CD4-positive, alpha-beta T cell treated with Interferon gamma for 1 hour (primary cell): ENCODE measurements at places on chromosomes 5 and 9.

- DNase-seq: no peak
These were observed 28.5 kb upstream of the AKNA start for GRCh38 chr9:114416290-114416689.

DNA sequence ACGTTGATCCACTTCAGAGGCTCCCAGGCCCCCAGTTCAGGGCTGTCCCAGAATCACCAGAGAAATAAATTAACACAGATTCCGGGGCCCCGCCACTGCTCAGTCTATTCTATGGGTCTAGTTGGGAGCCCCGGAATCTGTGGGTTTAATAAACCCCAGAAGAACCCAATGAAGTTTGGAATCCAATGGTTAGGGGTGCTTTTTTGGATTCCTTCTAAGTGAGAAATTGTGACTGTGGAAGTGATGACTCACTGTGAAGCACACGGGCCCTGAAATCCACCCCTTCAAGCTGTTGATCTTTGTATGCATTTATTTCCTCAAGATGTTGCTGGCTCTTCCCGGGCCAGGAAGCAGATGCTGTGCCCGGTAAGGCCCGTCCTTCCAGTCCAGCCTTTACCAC lies 57.3 kb upstream of the SLC28A3 start:
- DNase-seq: no peak

GRCh38 chr5:177084175-177084574 lies 2.5 kb upstream of the FGFR4 start:
- DNase-seq: no peak

GRCh38 chr5:64653766-64654560 lies 36.3 kb upstream of the SHISAL2B start:
- no peak for DNase-seq

- no peak for DNase-seq
These were observed 317.0 kb downstream of the ICE1 start for GRCh38 chr5:5739490-5739945.

DNA sequence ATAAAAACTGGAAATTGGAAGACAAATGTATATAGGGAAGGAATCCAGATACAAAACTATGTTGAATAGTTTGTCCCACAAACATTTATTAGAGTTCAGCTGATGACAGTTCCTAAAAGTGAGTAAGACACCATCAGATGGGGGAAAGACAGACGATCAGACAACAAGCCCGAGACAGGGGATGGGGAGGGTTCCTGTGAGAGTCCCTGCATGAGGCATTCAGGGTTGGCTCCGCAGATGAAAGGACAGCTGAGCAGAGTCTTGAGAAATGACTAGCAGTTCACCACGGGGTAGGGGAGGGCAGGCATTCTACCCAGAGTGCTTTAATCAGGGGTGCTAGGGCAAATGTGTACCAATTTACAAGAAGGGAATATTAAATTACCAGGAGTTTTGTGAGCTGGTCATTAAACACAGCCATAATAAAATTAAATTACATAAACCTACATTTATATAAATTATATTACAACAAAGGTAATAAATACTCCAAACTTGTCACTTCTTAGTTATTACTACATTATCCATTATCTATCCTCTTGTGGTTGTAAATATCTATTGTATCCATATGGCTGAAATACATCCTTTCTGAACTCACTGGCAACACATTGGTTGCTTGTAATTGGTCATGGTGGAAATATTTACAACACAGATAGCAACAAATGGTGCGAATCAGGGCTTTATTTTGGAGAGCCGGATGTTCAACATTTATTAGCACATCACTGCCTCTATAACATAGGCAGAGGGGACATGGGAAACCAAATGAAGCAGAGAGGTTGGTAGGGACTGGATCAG lies 27.8 kb downstream of the TNFSF15 start:
- peak; percentile 3 for DNase-seq

DNA sequence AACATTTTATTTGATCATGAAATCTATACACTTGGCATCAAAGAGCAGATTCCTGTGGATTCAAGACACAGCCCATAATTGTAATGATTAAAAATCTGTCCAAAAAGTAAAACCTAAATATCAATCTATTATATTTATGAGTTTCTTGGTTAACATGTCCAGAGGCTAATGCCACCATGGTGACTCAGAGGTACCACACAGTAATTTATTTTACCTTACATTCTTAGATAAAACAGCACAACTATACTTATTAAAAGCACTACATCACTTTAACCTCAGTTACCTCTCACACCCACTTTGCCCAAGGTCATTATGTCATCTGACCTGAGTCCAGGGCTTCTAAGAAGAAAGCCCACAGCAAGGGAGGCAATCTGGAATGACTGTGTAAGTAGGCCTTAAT lies 519.2 kb downstream of the RASEF start:
- no peak for DNase-seq

DNA sequence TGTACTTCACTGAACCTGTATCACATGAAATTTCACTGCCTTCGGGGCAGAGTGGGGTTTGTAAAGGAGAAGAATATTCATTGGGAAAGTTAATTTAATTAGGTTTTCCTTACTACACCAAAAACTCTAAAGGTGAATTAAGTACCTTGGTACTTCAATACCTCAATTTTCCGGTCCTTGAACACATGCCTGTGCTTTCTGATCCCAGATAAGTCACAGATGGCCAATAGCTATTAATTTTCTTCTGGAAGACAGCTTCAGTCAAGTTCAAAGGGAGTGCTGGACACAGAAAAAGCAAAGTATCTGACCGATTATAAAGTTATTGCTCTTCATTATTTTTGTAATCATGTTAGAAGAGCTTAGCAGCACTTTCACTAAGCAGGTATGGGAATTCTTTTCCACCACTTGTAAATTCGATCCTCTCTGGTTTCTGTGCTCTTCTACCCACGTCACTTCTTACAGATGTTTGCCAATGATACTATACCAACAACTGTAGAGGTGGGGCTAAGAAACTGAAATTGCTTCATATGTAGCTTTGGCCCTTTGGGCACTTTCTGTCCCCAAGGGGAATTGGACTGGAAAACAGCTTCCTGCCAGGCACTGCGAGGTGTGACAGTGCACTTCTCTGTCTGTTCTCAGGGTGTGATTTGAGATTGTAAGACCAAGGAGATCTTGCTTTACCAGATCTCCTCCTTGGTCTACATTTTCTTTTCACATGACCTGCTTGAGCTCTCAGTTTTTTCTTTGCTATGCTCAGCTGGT lies 164.0 kb downstream of the CCDC192 start:
- no peak for DNase-seq

- DNase-seq: no peak
These were observed 268.6 kb upstream of the CLINT1 start for GRCh38 chr5:158127536-158127935.

- DNase-seq: no peak
These were observed 1.6 kb downstream of the CRAT start for GRCh38 chr9:129108805-129109536.

- no peak for DNase-seq
These were observed 57.4 kb downstream of the CFAP95 start for GRCh38 chr9:69877852-69878514.

- DNase-seq: peak; percentile 67
These were observed 33.5 kb upstream of the CRB2 start for GRCh38 chr9:123322273-123323195.

GRCh38 chr5:134142052-134142451 lies 27.6 kb downstream of the TCF7 start:
- DNase-seq: no peak

DNA sequence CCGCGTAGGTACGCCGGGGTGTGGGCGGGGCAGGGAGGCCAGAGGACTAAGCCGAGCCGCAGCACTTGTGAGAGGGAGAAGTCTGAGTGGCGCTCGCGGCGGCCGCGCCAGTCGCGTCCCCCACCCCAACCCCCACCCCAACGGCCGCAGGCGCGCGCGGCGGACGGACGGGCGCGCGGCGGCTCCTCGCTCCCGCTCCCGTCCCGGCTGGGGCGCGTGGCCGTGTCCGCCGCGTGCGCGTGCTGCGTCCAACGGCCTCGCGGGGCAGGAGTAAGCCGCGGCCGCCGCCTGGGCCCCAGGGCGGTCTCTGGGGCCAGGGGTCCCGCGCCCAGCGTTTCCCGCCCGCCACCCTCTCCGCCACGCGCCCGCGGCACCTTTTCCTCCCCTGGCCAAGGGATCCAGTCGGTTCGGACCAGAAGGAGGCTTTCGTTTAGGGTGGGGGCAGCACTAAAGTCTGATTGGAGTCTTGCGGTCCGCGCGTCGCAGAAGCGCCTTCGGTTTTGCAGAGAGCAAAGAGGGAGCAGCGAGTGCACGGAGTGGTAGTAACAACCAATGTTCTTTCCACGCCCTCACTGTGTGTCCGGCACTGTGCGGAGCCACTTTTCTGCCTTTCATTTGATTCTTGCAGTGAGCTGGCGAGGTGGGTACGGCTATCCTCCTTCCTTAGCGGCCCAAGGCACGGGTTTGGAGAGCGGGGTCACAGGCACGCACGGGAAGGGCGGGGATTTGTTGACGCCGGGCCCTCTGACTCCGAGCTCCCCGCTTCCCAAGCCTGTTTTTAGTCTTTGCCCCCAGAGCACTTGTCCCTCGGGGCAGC lies 483 bp downstream of the G3BP1 start:
- DNase-seq: peak; percentile 10

GRCh38 chr9:114616684-114617520 lies 5.8 kb downstream of the TMEM268 start:
- peak; percentile 61 for DNase-seq

- no peak for DNase-seq
These were observed 506.6 kb downstream of the BNC2 start for GRCh38 chr9:16363916-16364315.

- DNase-seq: no peak
These were observed 572.6 kb upstream of the CLINT1 start for GRCh38 chr5:158431369-158432029.

- peak; percentile 9 for DNase-seq
These were observed 928 bp downstream of the MCTP1 start for GRCh38 chr5:95283761-95284571.

- no peak for DNase-seq
These were observed 54.6 kb upstream of the ELL2 start for GRCh38 chr5:96016216-96016615.

DNA sequence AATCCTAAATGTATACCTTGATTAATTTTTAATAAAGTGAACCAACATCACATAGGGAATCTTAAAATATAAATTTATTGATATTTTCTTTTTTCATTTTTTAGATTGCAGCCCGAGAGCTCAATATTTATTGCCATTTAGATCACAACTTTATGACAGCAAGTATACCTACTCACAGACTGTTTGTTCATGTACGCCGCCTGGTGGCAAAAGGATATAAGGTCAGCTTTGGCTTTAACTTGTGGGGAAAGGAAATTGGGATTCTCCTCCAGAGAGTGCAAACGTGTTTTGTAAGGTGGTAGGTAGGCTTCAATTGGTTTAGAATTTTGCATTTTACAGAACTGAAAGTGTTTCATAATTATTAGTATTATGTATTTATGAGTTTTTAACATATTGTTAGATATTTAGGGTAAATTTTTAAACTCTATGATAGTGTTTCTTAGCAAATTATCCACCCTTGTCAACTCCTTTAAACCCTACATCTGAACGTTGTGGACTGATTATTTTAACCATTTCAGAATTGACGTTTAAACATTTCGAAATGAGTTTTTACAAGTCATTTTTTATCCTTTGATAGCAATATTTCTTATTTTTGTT lies 17.5 kb upstream of the DHFR start:
- DNase-seq: peak; percentile 43

GRCh38 chr5:134846641-134846960 lies 833 bp downstream of the C5orf24 start:
- no peak for DNase-seq

- DNase-seq: no peak
These were observed 59.8 kb upstream of the NTRK2 start for GRCh38 chr9:84609779-84610178.

DNA sequence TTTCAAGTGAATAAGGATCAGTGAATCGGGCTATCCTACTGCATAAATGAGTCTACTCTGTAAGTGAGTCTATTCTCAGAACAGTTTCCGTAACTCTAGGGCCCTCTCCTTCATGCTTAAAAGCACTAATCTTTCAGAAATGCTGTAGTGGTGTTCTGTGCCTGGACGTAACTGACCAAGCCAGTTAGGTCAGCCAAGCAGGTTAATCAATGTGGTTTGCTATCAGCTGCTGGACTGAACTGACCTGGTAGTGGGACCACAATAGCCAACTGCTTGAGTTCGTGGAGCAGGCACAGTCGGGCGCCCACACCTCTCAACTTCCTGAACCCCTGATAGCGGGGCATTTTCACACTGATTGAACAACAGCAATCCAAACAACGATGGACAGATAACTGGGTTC lies 6.8 kb downstream of the SLC1A3 start:
- no peak for DNase-seq

DNA sequence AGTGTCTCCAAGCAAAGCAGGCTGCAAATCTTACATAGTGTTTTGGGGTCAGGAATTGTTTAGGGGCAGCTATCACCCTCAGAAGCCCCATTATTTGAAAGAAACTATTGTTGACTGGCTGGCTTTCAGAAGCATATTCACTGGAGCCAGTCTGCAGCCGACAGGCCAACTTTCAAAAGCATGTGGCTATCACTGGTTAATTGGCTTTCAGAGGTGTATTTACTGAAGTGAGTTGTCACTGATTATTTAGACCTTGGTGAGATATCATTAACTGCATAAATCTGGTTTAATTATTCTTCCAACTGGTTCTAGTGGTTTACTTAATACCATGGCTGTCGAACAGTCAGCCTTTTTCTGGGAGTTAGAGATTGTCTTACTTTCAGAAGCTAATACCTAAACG lies 247.0 kb downstream of the CWC27 start:
- no peak for DNase-seq

GRCh38 chr9:37102486-37102885 lies 17.9 kb upstream of the ZCCHC7 start:
- DNase-seq: no peak

GRCh38 chr9:371349-371748 lies 156.7 kb downstream of the DOCK8 start:
- DNase-seq: no peak

GRCh38 chr5:40985501-40985900 lies 76.2 kb downstream of the C7 start:
- no peak for DNase-seq

DNA sequence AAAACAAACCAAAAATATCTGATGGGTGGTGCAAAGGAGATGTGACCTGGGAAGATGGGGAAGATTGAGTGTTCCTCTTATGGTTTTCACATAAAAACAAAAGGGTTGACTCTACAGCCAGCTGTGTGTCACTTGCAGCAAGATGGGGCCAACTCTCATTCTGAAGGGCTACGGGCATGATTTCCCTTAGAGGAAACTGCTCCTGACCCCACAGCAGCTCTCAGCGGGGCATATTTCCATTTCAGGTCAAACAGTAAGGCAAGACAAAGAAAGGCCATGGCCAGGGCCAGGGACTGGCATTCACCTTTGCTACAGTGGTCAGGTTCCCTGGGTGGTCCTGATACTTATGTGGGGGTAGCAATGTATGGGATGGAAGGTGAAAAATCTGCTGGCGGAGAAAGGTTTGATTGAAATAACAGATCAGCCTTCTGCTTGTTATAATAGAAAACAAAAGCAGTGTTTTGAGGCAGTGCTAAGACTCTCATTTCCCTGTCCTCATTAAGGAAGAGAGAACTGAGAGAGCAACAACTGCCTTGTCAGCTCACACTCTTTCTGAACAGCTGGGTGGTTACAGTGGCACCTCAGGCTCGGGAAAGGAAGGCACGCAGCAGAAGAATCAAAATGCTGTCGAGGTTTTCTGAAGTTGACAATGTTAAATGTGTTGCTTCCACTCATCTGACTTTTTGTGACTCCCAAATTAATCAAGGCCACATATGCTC lies 120.7 kb upstream of the PCA3 start:
- DNase-seq: peak; percentile 18
